NCI-H345 (cell line): ENCODE measurements at places on chromosomes 5 and 9.

- DNase-seq, result no peak
Measured at GRCh38 chr9:83526901-83527300, 11.3 kb downstream of the FRMD3 start.

DNA sequence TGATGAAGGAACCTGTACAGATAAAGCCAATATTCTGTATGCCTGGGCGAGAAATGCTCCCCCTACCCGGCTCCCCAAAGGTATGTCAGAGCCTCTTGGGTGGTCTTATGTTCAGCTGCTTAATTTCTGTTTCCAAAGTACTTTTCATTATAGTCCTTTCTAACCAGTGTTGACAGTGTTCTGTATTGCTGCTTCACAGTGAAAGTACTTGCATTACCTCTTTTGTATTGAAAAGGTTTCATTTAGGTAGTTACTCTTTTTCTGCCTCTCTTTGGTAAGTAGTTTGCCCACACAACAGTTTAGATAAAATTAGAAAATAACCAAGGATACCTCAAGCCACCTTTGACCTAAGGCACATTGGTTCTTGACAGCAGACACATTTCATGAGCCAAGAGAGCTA, 169.9 kb downstream of the PAM start:
- no peak for DNase-seq

DNA sequence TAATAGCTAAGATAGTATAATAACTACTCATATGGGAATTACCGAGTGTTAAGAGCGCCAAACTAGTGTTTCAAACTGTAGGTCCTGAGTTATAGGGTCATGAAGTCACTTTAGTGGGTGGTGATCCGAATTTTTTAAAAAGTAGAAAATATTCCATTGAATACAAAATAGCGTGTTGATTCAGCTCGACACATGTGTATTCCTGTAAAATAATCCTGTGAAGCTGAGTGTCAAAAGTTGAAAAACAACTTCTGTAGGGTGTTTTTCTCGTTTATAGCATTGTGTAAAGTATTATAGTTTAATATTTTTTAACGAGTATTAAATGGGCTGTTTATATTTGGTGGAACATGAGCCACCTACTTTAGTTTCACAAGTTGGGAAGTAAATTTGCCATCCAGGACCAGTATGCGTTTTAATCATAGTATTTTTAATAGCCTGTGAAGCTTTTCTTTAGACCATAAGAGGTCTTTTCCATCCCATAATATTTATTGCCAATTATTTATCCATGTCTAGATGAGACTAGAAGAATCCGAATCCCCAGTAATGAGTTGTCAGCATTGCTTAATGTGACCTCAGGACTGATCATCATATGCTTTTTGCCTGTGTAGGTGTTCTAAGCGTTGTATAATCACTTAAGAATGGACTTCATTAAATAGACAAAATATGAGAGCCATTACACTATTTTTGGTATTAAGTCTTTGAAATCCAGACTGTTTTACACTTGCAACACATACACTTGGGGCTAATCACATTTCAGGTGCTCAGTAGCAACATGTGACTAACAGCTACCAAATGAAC, 84.1 kb downstream of the PTPDC1 start:
- no peak for DNase-seq

GRCh38 chr9:104463864-104464263, 40.2 kb upstream of the OR13F1 start:
- DNase-seq, result no peak

DNA sequence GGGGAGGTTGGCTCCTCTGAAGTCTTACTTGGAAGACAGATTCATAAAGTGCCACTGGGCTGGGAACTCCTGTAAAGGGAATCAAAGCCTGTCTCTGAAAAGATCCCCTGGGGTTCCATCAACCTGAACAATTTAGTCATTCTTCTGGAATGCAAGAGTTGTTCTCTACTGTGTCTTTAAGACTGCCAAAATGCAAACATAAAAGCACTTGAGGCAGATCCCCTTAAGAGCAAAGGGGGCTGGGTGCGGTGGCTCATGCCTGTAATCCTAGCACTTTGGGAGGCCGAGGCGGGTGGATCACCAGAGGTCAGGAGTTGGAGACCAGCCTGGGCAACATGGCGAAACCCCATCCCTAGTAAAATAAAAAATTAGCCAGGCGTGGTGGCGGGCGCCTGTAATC, 16.7 kb downstream of the CDKN2AIPNL start:
- no peak for DNase-seq

- DNase-seq, result no peak
Measured at GRCh38 chr5:62603934-62604333, 25.3 kb downstream of the LRRC70 start.

- no peak for DNase-seq
Measured at GRCh38 chr5:169009123-169009522, 291.8 kb downstream of the SLIT3 start.

DNA sequence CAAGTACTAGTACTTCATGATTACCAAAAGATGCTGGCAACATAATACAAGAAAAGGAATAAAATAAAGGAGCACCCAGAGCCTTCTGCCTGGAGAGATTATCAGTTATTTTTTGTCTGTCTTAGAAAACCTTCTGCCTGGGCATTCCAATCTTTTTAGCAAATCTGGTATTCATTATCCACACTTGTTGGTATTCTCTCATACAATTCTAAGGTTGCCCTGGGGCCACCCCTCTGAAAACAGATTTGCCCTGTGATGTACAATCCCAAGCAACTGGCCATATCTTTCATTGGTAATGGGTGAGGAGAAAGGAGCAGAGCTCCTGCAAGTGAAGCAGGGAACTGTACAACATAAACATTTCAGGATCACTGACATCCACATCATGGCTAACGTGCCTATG, 47.8 kb downstream of the WDR41 start:
- DNase-seq, result no peak

DNA sequence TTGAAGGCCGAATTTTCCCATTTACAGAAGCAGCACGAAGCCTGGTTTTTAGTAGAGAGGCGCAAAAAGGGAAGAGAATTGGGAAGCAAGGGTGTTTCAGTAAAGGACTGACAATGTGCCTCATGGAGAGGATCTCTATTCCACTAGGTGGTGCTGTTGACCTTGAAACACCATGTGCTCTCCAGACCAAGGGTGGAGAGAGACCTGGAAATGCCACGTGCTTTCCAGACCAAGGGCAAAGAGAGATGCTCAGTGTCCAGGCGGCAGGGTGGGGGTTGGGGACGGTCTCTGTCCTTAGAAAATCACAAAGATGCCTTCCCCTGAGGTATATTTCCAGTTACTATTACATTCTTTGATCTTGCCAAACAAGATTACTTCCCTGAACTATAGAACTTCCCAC, 425.3 kb downstream of the CSNK1G3 start:
- DNase-seq, result no peak

DNA sequence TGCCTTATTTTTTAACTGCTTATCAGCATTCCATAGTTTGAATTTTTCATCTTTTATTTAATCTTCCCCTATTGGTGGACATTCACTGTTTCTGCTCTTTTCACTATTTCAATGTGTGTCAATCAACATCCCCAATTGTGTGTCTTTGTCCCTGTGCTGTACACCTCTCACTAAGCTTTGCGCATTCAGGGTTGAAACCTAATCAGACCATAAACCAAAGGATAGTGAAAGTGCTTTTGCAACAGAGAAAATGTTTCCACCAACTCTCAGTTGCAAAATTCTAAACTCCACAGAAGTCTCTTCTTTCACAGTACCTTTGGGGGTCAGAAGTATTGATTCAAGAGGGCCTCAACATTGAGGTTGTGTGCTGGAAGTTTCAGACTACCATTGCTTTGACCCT, 127.1 kb upstream of the SAP30L start:
- no peak for DNase-seq

GRCh38 chr5:37251665-37252064, 2.5 kb upstream of the CPLANE1 start:
- DNase-seq, result no peak

- DNase-seq, result no peak
Measured at GRCh38 chr5:82147860-82148573, 130.1 kb downstream of the RPS23 start.

DNA sequence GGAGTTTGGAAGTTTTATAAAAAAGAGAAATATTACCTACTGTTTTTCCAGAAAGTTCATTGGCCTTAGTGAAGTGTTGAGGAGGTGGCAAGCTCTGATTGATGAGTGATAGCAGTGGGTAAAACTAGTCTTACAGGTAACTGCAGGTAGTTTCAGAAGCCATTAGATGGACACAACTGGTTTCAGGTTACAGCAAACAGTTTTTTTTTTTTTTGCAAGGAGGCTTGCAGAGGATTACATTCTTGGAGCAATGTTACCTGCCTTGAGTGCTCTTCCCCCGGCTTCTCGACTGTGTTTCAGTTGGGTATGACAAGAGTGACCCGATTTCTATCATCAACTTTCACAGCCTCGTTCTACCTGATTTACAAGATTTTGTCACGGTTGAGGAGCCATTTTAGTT, 333.4 kb downstream of the YTHDC2 start:
- DNase-seq, result no peak

- no peak for DNase-seq
Measured at GRCh38 chr5:111227801-111228200, 3.6 kb downstream of the CAMK4 start.

- no peak for DNase-seq
Measured at GRCh38 chr9:2502760-2503159, 118.8 kb upstream of the VLDLR start.

DNA sequence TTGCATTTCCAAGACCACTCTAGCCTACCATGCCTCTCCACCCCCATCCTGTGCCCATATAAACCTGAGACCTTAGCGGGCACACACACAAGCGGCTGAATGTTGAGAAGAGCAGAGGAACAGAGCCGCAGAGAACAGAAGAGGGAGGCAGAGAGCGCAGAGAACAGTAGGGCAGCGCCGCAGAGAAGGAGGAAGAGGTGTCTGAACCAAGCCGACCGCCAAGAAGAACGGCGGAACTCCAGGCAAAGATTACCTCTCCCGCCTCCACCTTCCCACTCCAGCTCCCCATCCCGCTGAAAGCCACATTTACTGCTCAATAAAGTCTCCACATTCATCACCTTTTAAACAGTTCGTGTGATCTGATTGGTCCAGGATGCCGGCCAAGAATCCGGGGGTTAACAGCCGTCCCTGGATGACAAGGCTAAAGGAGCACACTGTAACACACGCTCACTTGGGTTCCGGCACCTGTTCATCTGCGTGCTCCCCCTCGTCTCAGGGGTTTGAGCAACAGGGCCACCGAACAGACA, 33.2 kb downstream of the GRIN3A start:
- no peak for DNase-seq

- DNase-seq, result no peak
Measured at GRCh38 chr9:74577956-74578355, 80.8 kb downstream of the RORB start.

GRCh38 chr5:68257210-68257609, 41.7 kb downstream of the PIK3R1 start:
- DNase-seq, result no peak

DNA sequence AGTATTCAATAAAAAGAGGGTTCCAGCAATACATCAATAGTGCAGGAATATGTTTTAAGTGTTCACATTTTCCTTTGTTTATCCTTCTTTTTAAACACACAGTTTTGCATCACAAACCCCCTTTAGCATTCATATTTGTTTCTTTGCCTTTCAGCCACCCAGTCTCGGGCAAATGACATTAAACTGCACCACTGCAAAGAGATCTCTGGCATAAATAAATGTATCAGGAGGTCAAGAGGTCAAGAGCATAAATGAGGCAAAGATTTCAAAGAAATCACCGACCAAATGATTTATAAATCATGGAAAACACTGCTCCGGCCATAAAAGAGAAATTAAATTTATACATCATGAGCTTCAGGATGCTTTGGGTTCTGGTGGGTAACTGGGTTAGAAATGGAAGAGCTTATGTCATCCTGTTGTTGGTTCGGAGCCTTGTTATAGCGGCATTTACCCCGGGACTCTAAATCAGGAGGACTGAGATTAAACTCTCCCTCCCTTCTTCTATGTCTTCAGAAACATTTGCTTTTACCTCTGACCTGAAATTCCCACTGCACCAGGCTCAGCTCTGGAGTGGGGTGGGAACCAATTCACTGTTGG, 449.6 kb upstream of the CLINT1 start:
- no peak for DNase-seq

DNA sequence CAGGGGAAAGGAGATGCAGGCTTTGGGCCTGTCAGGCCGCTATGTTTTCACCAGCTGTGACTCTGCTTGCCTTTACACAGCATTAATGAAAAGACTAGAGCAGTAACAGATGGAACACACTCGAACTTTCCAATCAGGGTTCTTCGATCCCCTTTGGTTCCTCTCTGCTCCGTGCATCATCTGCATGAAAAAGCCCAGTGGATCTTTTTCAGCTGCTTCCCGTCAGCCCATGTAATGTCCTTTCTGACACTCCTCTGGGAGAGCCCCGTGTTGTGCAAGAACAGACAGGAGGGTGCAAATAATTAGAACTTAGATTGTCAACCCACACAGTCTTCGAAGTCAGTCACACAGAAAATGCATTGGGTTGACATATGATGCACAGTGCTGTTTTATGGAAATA, 448.9 kb upstream of the ZNF462 start:
- no peak for DNase-seq

GRCh38 chr5:80308526-80308925, 11.3 kb upstream of the SPZ1 start:
- DNase-seq, result no peak

DNA sequence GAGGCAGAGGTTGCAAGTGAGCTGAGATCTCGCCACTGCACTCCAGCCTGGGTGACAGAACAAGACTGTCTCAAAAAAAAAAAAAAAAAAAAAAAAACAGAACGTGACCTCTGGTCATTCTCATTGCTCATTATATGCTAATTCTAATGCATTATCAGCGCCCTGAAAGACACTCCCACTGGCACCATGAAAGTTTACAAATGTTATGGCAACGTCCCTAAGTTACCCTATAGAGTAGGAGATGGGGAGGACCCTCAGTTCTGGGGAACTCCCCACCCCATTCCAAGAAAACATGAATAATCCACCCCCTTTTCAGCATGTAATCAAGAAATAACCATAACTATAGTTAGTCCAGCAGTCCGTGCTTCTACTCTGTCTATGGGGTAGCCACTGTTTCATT, 48.9 kb upstream of the DENND4C start:
- DNase-seq, result no peak
